A172 (cell line): ENCODE measurements at places on chromosomes 3 and 15. TPM values are rescaled to one million over a fixed set of nuclear protein-coding genes. Genes with fewer than 3 reads are reported as not detected.

GRCh38 chr15:61764141-61764540, 296.1 kb downstream of the VPS13C start:
- no peak for DNase-seq

GRCh38 chr15:67196672-67197363, 57.6 kb downstream of the AAGAB start:
- peak; percentile 42 for DNase-seq

Gene SKOR1
- not detected in 2 replicates for total RNA-seq

Gene GOLGA8S
- total RNA-seq: not detected in 2 replicates

Gene RASGRF1
- 1.2 and 2.1 TPM in 2 replicates for total RNA-seq

- DNase-seq: peak; percentile 42
These were observed 27.8 kb downstream of the ADGRG7 start for GRCh38 chr3:100637197-100637631.

DNA sequence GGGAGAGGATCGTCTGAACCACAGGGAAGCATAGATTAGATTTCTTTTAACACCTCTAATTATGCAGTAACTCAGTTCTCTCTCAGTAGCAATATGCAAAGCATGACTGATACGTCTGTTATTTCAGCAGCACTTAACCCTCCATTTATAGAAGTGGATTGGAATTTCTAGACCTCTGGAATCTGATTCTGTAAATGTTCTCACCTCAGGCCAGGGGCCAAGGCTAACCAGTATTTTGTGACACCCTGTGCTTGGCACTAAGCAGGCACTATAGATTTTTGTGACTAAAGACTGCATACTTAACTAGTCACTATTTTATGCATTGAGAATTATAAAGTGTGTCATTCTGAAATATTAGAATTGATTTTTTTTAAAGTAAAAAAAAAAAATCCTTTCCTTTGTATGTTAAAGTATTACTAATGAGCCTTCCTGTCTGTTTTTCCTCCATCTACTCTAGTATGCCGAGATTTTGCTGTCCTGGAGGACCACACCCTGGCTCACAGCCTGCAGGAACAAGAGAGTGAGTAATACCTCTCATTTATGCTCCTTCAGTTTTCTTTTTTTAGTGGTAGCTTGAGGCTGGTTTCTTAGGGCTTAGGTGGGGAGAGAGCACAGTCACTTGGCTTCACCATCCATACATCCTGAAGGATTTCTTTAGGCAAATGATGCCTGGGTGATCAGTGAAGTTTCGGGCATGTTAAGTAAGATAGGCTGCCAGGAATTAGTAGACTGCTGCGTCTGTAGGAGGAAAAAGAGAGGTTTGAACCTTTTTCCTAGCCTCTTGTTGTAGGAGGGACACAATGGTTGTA, 26.5 kb upstream of the UTS2B start:
- peak; percentile 73 for DNase-seq

Gene GOLGA8M
- 0.79 TPM in 1 of 2 replicates, not detected in the other for total RNA-seq

GRCh38 chr3:66822186-66823008, 175.7 kb upstream of the KBTBD8 start:
- DNase-seq: peak; percentile 63

- peak; percentile 87 for DNase-seq
These were observed 9.7 kb upstream of the LARP6 start for GRCh38 chr15:70863450-70864218.

Gene ECE2
- not detected in 2 replicates for total RNA-seq

DNA sequence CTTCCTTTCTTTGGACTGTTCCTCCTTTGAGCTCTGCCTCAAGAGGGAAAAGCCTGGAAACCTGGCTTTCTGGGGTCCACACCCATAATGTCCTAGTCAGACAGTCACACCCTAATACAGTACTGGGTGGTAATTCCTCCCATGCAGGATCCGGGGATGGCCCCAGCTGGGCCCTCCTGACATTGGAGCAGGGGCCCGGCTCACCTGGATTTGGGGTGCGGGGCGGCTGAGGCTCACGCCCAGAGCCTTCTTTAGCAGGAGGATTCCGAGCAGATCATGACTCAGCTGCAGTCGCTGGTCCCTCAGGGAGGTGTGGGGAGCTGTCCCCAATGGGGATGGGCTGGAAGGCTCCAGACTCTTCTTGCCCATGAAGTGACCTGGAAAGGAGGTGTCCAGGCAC, 1.0 kb downstream of the NMB start:
- no peak for DNase-seq

Gene CPEB1
- total RNA-seq: 10.8 and 11.3 TPM in 2 replicates

Gene CHST2
- 2.7 and 5.6 TPM in 2 replicates for total RNA-seq

Gene MB21D2
- total RNA-seq: 85.0 and 99.1 TPM in 2 replicates

DNA sequence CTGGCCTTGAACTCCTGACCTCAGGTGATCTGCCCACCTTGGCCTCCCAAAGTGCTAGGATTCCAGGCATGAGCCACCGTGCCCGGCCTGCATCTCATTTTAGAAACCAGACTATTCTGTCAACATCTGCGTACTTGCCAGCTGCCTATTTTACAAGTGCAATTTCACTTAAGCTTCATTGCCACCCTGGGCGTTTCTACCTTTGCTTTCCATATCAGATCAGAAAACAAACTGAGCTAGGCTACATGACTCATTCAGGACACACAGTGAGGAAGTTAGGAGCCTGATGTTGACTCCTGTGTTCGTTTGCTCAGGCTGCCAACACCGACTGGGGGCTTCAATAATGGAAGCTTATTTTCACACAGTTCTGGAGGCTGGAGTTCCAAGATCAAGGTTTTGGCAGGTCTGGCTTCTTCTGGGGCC, 42.3 kb upstream of the KLHL25 start:
- peak; percentile 22 for DNase-seq

DNA sequence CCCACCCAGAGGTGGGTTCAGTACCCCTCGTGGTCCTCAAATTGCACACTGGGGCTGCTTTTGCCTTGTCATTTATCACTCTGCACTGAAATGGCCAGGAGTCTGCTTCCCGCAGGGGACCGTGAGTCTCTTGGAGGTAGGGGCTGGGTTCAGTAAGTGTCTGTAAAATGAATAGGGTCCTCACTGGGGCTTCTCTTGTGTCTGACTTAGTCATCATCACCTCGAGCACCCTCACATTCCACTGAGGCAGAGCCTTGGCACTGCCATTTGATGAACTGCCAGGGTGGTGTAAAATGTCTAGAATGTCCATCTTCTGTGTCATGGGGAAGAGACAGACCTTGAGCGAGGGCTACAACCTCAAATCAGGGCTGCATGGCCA, 61.0 kb upstream of the RYK start:
- DNase-seq: no peak

- DNase-seq: peak; percentile 32
These were observed 5.6 kb upstream of the MECOM start for GRCh38 chr3:169668957-169669741.

Gene ISL2
- total RNA-seq: 1.7 and 2.9 TPM in 2 replicates
